ENCODE measurements at places on chromosomes 16 and 17. TPM values are rescaled to one million over a fixed set of nuclear protein-coding genes. Genes with fewer than 3 reads are reported as not detected.
A peak's percentile ranks its signal among the peaks of the same experiment; 100 is the strongest.

The C16orf54 gene
- total RNA-seq: not detected

GRCh38 chr16:636206-637080 lies at the start of gene METTL26:
TSS of gene METTL26 (minus strand) at chr16:636305. CDS start at chr16:636290, 15 bp downstream.
- H3K27me3 ChIP-seq: no peaks in the 10 kb centered on the region
- peaks cover 11% of the 10 kb centered on the region for H3K4me1 ChIP-seq
- H3K36me3 ChIP-seq: no peaks in the 10 kb centered on the region
- peak within 1 kb of the TSS; percentile 80 for H3K4me3 ChIP-seq
- DNase-seq: peak; percentile 85

DNA sequence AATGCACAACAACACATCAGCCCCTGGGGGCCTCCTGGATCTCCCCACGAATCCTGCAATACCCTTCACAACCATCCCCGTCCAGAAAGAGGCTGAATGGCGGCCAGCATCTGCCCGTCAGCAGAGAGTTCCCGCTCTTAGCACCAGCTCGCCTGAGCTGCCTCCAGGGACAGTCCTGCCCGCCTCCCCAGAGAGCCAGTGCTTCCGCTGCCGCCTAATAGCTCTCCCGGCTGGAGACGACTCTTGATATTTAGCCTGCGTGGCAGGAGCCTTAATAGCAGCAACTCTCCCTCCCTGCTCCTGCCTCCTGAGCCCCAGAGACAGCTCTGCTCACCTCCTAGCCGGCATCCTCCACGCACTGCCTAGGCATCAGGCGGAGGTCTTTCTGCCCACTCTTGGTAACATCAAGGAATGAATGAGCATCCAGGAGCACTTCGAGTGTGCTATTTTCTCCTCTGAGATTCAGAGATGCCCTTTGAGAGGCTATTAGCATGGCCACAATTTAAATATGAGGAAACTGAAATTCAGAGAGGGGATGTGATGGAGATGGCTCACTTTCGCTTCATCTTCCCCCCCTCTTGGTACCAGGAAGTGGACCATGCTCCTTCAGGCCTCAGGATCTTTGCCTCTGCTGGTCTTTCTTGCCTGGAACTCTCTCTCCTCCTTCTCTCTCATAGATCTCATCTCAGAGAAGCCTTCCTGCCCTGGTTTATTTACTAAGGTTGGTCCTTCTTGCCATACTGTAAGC lies 67.9 kb downstream of the RAI1 start:
- peaks cover 35% of the 10 kb centered on the region for H3K4me1 ChIP-seq
- peak overlapping the region; percentile 10 for H3K27ac ChIP-seq
- no peak overlapping the region for H3K4me3 ChIP-seq
- no peaks in the 10 kb centered on the region for H3K27me3 ChIP-seq
- H3K36me3 ChIP-seq: no peaks in the 10 kb centered on the region

- no peak for DNase-seq
- no peaks in the 10 kb centered on the region for H3K27me3 ChIP-seq
- H3K4me3 ChIP-seq: no peak overlapping the region
- no peak overlapping the region for H3K27ac ChIP-seq
- no peaks in the 10 kb centered on the region for H3K36me3 ChIP-seq
- peaks cover 23% of the 10 kb centered on the region for H3K4me1 ChIP-seq
Observed at GRCh38 chr16:87809150-87809902, 43.5 kb upstream of the KLHDC4 start.

DNA sequence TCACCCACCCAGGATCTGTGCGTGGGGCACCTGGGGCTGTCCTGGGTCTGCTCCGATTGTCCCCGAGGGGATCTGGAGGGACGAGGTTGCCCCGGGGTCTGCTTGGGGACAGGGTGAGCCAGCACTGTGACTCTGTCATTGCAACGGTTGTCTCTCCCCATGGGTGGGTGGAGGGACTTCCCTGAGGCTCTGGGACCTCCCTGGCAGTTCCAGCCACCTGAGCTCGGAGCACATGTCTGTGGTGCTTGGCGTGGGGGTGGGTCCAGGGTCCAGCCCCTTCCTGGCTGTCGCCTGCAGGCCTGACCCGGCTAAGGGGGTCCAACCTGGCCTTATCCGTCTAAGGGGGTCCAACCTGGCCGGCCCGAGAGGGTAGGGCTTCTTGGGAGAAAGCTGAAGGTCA lies 8.5 kb upstream of the CBFA2T3 start:
- H3K27ac ChIP-seq: no peak overlapping the region
- DNase-seq: no peak
- H3K27me3 ChIP-seq: peaks cover 92% of the 10 kb centered on the region
- H3K4me3 ChIP-seq: no peak overlapping the region
- H3K36me3 ChIP-seq: no peaks in the 10 kb centered on the region
- no peaks in the 10 kb centered on the region for H3K4me1 ChIP-seq

The CIITA gene
- 1.2 TPM for total RNA-seq

GRCh38 chr17:13601776-13602551 lies at the start of gene HS3ST3A1:
TSS of gene HS3ST3A1 (minus strand) at chr17:13601929. CDS start at chr17:13601129, 800 bp downstream.
- H3K4me3 ChIP-seq: no peak within 1 kb of the TSS
- H3K27ac ChIP-seq: no peak within 1 kb of the TSS
- no peaks in the 10 kb centered on the region for H3K4me1 ChIP-seq
- H3K36me3 ChIP-seq: no peaks in the 10 kb centered on the region
- H3K27me3 ChIP-seq: no peaks in the 10 kb centered on the region
- no peak for DNase-seq

DNA sequence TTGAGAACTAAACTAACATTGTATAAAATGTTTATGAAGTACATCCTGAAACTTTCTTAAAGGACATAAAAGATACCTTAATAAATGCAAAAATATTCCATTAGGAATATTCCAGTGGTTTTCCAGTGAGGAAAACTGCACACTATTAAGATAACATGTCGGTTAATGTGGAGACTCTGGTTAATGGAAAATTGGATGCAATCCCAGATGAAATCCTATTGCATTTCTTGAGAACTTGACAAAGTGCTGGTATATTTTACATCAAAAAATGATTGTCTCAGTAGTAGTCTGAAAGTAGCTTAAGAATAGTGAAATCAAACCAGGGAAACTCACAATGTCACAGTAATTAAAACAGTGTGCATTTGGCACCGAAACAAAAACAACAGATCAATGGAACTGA lies 202.5 kb upstream of the MON1B start:
- H3K36me3 ChIP-seq: no peaks in the 10 kb centered on the region
- no peaks in the 10 kb centered on the region for H3K4me1 ChIP-seq
- H3K27me3 ChIP-seq: 0 out of 2 replicates have a peak, but pooled peaks cover 10% of the 10 kb centered on the region
- no peak overlapping the region for H3K27ac ChIP-seq
- H3K4me3 ChIP-seq: no peak overlapping the region

The DHRS7C gene
- not detected for total RNA-seq

The PGAP6 gene
- 41.4 TPM for total RNA-seq

The MEOX1 gene
- total RNA-seq: 0.25 TPM

The CCDC200 gene
- not detected for total RNA-seq

GRCh38 chr16:79090966-79091365 lies 509.6 kb downstream of the MAF start:
- H3K4me1 ChIP-seq: no peaks in the 10 kb centered on the region
- no peak overlapping the region for H3K27ac ChIP-seq
- no peaks in the 10 kb centered on the region for H3K36me3 ChIP-seq
- no peak for DNase-seq
- no peak overlapping the region for H3K4me3 ChIP-seq
- no peaks in the 10 kb centered on the region for H3K27me3 ChIP-seq

GRCh38 chr16:68676113-68676860 lies 31.2 kb downstream of the CDH3 start:
- H3K27me3 ChIP-seq: no peaks in the 10 kb centered on the region
- H3K4me3 ChIP-seq: no peak overlapping the region
- H3K27ac ChIP-seq: no peak overlapping the region
- H3K4me1 ChIP-seq: no peaks in the 10 kb centered on the region
- peak; percentile 25 for DNase-seq

GRCh38 chr16:88769617-88770460 lies 15.2 kb downstream of the PIEZO1 start:
- no peaks in the 10 kb centered on the region for H3K36me3 ChIP-seq
- peak; percentile 74 for DNase-seq
- H3K4me1 ChIP-seq: peaks cover 94% of the 10 kb centered on the region
- H3K27me3 ChIP-seq: no peaks in the 10 kb centered on the region
- H3K4me3 ChIP-seq: peak overlapping the region; percentile 48
- peak overlapping the region; percentile 71 for H3K27ac ChIP-seq

- no peaks in the 10 kb centered on the region for H3K36me3 ChIP-seq
- no peaks in the 10 kb centered on the region for H3K27me3 ChIP-seq
- no peak for DNase-seq
- no peak overlapping the region for H3K27ac ChIP-seq
- H3K4me1 ChIP-seq: no peaks in the 10 kb centered on the region
- H3K4me3 ChIP-seq: no peak overlapping the region
Observed at GRCh38 chr17:39126436-39126835, 25.0 kb downstream of the PLXDC1 start.

- no peaks in the 10 kb centered on the region for H3K4me1 ChIP-seq
- no peaks in the 10 kb centered on the region for H3K36me3 ChIP-seq
- no peak overlapping the region for H3K27ac ChIP-seq
- no peak for DNase-seq
Observed at GRCh38 chr17:29948448-29949215, 7.2 kb downstream of the EFCAB5 start.

GRCh38 chr17:81967533-81968395 lies 6.8 kb upstream of the NOTUM start:
- DNase-seq: peak; percentile 69
- H3K4me3 ChIP-seq: no peak overlapping the region
- H3K36me3 ChIP-seq: no peaks in the 10 kb centered on the region
- H3K27me3 ChIP-seq: no peaks in the 10 kb centered on the region
- no peaks in the 10 kb centered on the region for H3K4me1 ChIP-seq

- no peak for DNase-seq
- no peaks in the 10 kb centered on the region for H3K36me3 ChIP-seq
- H3K27me3 ChIP-seq: no peaks in the 10 kb centered on the region
- no peak overlapping the region for H3K27ac ChIP-seq
- H3K4me1 ChIP-seq: no peaks in the 10 kb centered on the region
Observed at GRCh38 chr16:87342978-87343752, 26.0 kb upstream of the C16orf95 start.

- no peaks in the 10 kb centered on the region for H3K36me3 ChIP-seq
- H3K27me3 ChIP-seq: no peaks in the 10 kb centered on the region
- peak overlapping the region; percentile 72 for H3K27ac ChIP-seq
- H3K4me1 ChIP-seq: peaks cover 46% of the 10 kb centered on the region
Observed at GRCh38 chr16:87465306-87465705, 27.5 kb downstream of the ZCCHC14 start.

DNA sequence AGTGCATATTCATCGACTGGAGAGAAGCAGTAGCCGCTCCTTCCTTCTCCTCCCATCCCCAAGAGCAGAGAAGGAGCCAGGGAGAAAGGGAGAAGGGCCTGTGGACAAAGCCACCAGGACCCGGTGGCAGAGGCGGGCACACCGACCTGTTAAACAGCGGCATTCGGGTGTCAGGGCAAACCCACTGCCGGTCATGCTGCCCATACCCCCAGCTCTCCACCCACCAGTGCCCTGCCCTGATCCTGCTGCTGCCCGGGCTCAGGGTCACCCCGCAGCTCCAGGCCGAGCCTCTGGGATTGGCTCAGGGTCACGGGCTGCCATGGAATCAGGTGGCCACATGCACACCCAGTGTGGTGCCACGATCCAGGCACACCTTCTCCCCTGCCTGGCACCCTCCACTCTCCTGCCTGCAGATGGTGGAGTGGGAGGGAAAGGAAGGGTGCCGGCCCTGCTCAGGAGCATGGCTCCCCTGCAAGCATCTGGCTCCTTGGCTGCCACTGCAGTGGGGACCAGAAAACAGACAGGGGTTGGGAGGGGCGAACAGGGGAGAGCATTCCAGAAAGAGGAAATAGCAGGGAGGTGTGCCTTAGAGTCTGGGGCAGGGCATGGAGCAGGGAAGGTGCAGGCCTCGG lies 18.3 kb upstream of the RASD1 start:
- DNase-seq: no peak
- H3K4me1 ChIP-seq: peaks cover 24% of the 10 kb centered on the region
- H3K27me3 ChIP-seq: no peaks in the 10 kb centered on the region
- H3K36me3 ChIP-seq: no peaks in the 10 kb centered on the region
- H3K4me3 ChIP-seq: no peak overlapping the region
